Fibroblast of the aortic adventitia (primary cell): ENCODE measurements at places on chromosomes 1 and 21. TPM values are rescaled to one million over a fixed set of nuclear protein-coding genes. Genes with fewer than 3 reads are reported as not detected.

Gene ADAMTS1
- 284 and 390 TPM in 2 replicates for total RNA-seq

Gene SAMD13
- total RNA-seq: 1.4 and 3.1 TPM in 2 replicates

Gene LDLRAD1
- total RNA-seq: not detected in 2 replicates

Gene SAMD11
- 1.6 and 12.4 TPM in 2 replicates for total RNA-seq

Gene LAMC2
- 2.0 and 2.8 TPM in 2 replicates for total RNA-seq

Gene ZSWIM5
- 0.49 and 4.7 TPM in 2 replicates for total RNA-seq

Gene PLA2G2A
- total RNA-seq: 0.27 TPM in 1 of 2 replicates, not detected in the other

Gene CELA3A
- not detected in 2 replicates for total RNA-seq

Gene DPYD
- total RNA-seq: 81.9 and 183 TPM in 2 replicates

Gene NHLH1
- not detected in 2 replicates for total RNA-seq

Gene ATG4C
- 13.5 and 25.3 TPM in 2 replicates for total RNA-seq

Gene EDARADD
- not detected in 2 replicates for total RNA-seq

Gene ASCL5
- not detected in 2 replicates for total RNA-seq

Gene SLC26A9
- total RNA-seq: not detected in 2 replicates

Gene FMO3
- 1.3 TPM in 1 of 2 replicates, not detected in the other for total RNA-seq

Gene C1orf122
- total RNA-seq: 14.5 and 24.0 TPM in 2 replicates

Gene KLHDC9
- total RNA-seq: 0.90 and 1.8 TPM in 2 replicates

Gene TCEA3
- 22.8 and 44.9 TPM in 2 replicates for total RNA-seq

Gene PIAS3
- total RNA-seq: 6.4 and 24.6 TPM in 2 replicates

Gene TPTE
- total RNA-seq: not detected in 2 replicates

Gene FCGR1A
- total RNA-seq: not detected in 2 replicates

Gene OR2M5
- not detected in 2 replicates for total RNA-seq

Gene CHIA
- not detected in 2 replicates for total RNA-seq

Gene ANXA9
- 0.09 and 0.49 TPM in 2 replicates for total RNA-seq

Gene CD34
- 0.27 and 4.8 TPM in 2 replicates for total RNA-seq

Gene AKR7A3
- total RNA-seq: 0.36 TPM in 1 of 2 replicates, not detected in the other

Gene KRTAP19-1
- total RNA-seq: not detected in 2 replicates

Gene LRRC3
- total RNA-seq: 0.16 and 0.45 TPM in 2 replicates

Gene APCS
- total RNA-seq: not detected in 2 replicates
